ENCODE measurements at places on chromosomes 7 and 10.

GRCh38 chr10:26839966-26840627 lies 20.7 kb downstream of the ABI1 start:
- no peak for DNase-seq

DNA sequence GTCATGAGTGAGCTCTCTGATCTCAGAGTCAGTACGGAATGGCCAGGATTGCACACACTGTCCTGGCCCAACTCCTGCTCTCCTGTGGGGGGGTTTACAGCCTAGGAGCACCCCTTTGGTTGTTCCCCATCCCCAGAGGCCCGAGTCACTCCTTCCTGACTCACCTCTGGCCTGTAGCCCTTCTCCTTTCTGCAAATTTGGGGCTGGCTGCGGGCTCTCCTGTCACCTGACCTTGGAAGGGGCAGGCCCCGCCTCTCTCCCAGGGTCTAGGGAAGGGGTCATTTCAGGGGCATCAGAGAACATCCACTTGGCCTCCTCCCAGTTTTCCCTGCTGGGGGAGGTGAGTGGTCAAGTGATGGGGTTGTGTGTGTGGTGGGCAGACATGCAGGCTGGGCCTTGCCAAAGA lies 1.7 kb downstream of the NYAP1 start:
- no peak for DNase-seq

GRCh38 chr7:149714910-149715471 lies 58.4 kb downstream of the ZNF467 start:
- no peak for DNase-seq

GRCh38 chr7:87413951-87414793 lies 61.3 kb downstream of the ABCB4 start:
- no peak for DNase-seq

GRCh38 chr10:102773320-102773719 lies 29.6 kb downstream of the WBP1L start:
- DNase-seq = no peak

GRCh38 chr7:10128748-10129147 lies 844.9 kb upstream of the PHF14 start:
- DNase-seq = no peak

- DNase-seq = no peak
Observed at GRCh38 chr10:61897671-61898434, 3.6 kb upstream of the ARID5B start.

GRCh38 chr10:90712529-90712928 lies 145.3 kb downstream of the HTR7 start:
- no peak for DNase-seq
